ENCODE measurements at places on chromosomes 2 and 18.
A peak's percentile ranks its signal among the peaks of the same experiment; 100 is the strongest.

- peak; percentile 68 for DNase-seq
Measured at GRCh38 chr2:162221064-162221463, 22.2 kb downstream of the FAP start.

GRCh38 chr2:197700960-197701359 is 4.2 kb upstream of the MARS2 start:
- no peak for DNase-seq

DNA sequence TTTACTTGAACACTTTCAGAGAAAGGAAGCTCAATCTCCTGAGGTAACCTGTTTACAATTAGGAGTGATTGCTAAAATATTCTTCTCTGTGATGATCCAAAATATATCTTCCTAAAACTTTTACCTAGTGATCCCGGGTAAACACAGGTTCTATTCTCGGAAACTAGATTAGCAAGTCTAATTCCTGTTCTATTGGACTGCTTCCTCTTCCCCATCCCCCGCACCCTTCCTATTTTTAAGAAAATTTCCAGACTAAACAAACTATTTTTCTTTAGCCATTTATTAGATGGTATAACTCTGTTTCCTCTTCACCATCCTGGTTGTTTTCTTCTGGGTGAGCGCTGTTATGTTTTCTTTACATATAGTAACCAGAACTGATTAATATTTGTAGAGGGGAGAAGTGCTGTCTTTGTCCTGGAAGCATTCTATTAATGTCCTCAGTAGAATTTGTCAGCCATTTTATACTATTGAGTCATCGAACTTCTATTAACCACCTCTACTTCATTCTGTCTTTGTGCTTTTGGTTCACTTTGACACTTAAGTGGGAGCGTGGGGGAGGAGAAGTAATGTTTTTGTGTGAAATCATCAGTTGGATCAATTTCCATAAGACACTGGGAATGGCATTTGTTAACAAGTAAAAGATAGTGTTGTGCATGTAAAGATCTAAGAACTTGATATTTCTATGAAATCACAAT is 31.8 kb downstream of the CREB1 start:
- no peak for DNase-seq

- no peak for DNase-seq
Measured at GRCh38 chr2:160247296-160248035, 47.4 kb upstream of the ITGB6 start.

DNA sequence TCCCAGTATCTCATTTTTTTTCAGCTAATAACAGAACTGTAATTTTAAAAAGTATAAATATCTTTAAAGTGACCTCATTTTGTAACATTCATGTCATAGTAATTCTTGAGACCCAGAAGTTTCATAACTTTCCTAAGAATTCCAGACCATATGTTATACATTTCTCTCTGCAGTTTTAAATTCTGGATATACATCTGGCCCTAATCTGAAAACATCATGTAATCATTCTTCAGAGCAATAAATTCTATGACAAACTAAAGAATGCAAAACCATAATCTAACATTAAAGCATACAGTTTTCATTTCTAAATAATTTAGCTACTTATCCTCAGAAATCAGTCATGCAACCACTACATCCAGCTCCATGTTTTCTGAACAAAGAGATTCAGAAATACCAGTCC is 198.3 kb upstream of the SLC35G4 start:
- DNase-seq: no peak

- DNase-seq: no peak
Measured at GRCh38 chr18:6975084-6975483, 142.5 kb downstream of the LAMA1 start.

- no peak for DNase-seq
Measured at GRCh38 chr2:184689638-184690037, 91.3 kb downstream of the ZNF804A start.

DNA sequence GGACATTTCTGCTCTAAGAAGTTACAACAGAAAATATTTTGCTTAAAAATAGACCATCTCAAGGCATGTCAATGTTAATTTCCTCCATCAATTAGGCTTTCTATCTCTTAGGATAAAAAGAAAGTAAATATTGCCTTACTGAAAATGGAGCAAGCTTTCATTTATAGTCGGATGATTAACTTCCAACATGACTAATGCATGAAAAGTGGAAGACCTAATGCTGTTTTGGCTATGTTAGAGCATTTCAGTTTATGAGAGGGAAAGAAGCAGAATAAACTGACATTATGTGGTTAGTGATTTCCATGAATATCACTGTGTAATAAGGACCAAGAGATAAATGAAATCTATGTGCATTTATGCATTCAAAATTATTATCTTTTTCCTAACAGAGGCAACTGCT is 475.2 kb upstream of the UBE2E3 start:
- DNase-seq: no peak

DNA sequence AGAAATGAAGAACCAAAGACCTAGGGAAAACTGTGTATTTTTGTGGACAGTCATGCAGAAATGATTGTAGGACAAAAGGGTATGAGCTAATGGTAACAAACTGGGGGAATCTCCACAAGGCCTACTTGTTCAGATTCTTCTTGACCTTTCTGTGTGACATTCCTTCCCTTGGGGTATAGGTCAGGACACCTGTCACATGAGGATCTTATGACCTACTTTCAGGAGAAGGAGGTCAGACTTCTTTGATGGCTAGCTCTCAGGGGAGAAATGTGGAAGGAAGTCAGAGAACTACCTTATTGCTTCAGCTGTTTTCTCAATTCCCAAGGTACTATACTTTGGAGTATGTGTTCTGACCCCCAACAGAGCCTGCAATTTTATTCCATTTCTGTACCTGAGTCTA is 40.7 kb upstream of the TANK start:
- no peak for DNase-seq

DNA sequence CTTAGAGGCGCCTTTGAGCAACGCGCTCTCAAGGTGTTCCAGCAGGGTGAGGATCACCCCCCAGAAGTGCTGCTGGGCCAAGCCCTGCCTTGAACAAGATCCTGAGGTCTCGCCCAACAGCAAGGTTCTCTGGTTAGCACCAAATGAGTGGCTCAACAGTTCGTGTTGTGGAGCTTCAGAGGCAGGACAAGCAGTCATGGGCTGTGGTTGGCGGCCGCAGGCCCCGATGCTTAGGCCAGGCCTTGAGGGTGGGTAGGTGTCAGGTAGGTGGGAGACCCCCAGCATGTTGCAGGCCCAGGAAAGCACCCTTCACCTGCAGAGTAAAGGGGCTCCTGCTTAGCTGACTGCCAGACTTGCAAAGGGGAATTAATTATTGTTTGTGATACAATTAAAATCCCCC is 70.2 kb upstream of the FOSL2 start:
- DNase-seq: no peak

- DNase-seq: no peak
Measured at GRCh38 chr2:23215016-23215415, 170.0 kb upstream of the KLHL29 start.

DNA sequence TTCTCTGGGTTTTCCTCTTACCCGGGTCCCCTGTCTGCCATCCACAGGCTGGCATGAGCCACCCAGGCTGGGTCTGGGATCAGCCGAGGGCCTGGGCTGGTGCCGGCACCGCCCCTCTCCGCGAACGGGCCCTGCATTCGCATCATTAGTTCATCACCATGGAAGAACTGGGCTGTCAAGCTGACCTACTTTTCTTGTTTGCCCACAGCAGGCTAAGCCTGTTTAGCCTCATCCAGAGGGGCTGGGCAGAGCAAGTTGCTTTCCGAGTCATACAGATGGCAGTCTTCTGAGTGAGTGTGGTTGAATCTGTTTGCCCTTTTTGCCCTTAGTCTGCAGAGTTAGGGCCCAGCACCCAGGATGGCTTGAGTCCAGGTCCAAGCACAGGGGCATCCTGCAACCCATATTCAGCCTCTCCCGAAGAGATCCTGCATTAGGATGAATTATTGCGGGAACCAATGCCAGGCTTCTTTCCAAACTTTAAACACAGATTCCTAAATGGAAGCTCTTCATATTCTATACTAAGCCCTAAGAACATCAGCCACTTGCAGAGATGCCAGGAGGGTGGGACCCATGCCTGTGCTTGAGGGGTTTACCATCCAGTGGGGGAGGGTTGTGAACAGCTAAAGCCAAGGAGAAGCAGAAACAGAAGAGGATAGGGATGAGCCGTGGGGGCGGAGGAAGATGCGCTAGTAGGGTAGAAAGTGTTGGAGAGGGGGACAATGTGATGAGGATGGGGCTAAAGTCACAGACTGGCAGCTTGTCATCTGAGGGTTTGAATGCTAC is 68.0 kb downstream of the NPAS2 start:
- no peak for DNase-seq

- DNase-seq: no peak
Measured at GRCh38 chr18:9994701-9995235, 81.0 kb downstream of the VAPA start.

DNA sequence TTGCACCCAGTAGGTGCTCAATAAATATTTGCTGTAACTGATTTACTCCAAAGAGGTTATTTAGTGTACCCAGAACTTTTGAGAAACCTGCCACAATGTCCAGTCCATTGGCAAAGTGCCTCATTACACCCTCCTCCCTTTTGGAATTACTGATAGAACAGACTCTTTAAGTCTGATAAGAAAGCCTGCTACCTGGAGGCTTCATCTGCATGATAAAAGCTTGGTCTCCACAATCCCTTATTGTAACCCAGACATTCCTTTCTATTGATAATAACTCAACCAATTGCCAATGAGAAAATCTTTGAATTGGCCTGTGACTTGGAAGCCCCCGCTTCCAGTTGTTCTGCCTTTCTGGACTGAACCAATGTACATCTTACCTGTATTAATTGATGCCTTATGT is 281.2 kb upstream of the FBXO11 start:
- DNase-seq: no peak

DNA sequence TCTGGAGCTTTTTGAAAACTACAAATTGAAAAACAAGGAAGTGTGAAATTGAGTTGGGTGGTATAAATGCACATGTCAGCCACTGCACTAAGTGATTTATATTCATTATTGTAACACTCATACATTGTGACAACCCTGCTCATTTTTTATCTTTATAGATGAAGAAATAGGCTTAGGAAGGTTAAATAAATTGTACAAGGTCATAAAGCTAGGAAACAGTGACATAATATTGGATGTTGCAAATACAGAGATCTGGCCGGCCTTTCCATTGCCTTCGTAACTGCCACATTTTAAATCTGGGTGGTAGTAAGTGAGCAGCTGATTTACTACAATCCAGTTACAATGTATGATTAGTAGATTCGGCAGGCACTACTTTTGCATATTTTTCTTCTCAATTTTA is 76.6 kb upstream of the LPIN2 start:
- DNase-seq: no peak

GRCh38 chr2:235970204-235971040 is 197.8 kb downstream of the GBX2 start:
- no peak for DNase-seq
